ENCODE measurements at places on chromosomes 13 and 19. TPM values are rescaled to one million over a fixed set of nuclear protein-coding genes. Genes with fewer than 3 reads are reported as not detected.

Gene ZNF665
- total RNA-seq, result 11.0 TPM

Gene ACP5
- total RNA-seq, result 34.9 TPM

Gene ZNF575
- 2.4 TPM for total RNA-seq

Gene PRR12
- 47.1 TPM for total RNA-seq

Gene ZNF776
- 23.8 TPM for total RNA-seq

Gene URAD
- not detected for total RNA-seq

Gene ZNF667
- 2.5 TPM for total RNA-seq

Gene TMEM255B
- 0.26 TPM for total RNA-seq

Gene C19orf38
- 1.7 TPM for total RNA-seq

Gene CGB1
- total RNA-seq, result not detected

Gene KLK10
- 85.3 TPM for total RNA-seq

Gene PSG2
- total RNA-seq, result 0.51 TPM

Gene SIGLEC14
- 0.36 TPM for total RNA-seq

Gene PCDH8
- not detected for total RNA-seq

Gene ZGLP1
- total RNA-seq, result 7.2 TPM

- DNase-seq, result no peak
Observed at GRCh38 chr13:20369886-20370361, 137.8 kb upstream of the GJB6 start.

DNA sequence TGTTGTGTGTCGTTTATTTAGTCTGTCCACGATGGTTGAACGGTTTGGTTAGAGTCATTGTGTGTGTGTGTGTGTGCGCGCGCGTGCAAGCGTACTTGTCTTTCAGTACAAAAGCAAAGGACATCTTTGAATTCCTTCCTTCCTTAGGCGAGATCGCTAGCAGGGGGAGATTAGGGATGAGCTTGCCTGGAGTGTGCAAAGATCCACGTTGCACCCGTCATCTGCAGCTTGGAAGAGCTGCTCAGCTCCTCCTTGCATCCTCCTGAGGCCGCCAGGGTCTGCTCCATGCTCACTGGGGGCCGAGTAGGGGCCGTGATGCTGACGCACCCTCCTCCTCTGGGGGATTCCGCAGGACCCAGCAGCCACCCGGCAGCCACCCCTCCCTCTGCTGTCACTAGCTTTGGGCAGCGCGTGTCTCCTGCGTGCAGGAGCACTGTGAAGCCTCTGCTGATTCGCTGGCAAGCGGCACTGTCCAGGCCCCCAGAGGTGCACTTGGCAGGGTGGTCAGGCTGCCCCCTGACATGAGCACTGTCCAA lies 137.3 kb downstream of the KDM4B start:
- DNase-seq, result no peak

DNA sequence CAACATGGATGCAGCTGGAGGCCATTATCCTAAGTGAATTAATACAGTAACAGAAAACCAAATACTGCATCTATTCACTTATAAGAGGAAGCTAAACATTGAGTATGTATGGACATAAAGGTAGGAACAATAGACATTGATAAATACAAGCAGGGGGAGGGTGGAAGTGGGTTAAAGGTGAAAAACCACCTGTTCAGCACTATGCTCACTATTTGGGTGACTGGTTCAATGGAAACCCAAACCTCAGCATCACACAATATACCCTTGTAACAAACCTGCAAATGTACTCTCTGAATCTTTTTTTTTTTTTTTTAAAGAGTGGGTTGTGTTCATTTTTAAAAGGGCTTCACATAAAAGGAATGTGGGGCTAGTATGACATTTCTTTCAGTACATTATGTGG lies 26.9 kb upstream of the CPB2 start:
- DNase-seq, result no peak

DNA sequence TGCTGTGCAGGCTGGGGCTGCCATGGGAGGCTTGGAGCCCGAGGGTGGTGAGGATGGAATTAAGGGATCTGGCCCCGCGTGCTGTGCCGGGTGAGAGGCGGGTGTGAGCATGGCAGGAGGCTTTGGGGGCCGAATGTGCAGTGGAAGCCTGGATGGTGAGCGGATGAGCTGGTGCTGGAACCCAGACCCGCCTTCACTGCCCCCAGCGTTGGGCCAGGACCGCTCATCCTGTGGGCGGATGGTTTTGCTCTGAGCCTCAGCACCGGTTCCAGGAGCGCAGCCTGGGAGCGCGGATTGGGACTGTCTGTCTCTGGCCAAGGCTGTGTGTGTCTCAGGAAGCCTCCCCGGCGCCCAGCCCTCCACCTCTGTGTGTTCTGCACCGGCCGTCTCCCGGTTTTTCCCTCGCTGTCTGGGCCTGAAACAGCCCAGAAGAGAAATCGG lies 16.7 kb downstream of the KDM4B start:
- DNase-seq, result no peak

GRCh38 chr19:54462655-54463530 lies 685 bp downstream of the LENG9 start:
- DNase-seq, result peak; percentile 88

- no peak for DNase-seq
Observed at GRCh38 chr13:43061496-43062280, 38.3 kb downstream of the DNAJC15 start.

- no peak for DNase-seq
Observed at GRCh38 chr19:11410682-11411081, 8.4 kb downstream of the RGL3 start.

DNA sequence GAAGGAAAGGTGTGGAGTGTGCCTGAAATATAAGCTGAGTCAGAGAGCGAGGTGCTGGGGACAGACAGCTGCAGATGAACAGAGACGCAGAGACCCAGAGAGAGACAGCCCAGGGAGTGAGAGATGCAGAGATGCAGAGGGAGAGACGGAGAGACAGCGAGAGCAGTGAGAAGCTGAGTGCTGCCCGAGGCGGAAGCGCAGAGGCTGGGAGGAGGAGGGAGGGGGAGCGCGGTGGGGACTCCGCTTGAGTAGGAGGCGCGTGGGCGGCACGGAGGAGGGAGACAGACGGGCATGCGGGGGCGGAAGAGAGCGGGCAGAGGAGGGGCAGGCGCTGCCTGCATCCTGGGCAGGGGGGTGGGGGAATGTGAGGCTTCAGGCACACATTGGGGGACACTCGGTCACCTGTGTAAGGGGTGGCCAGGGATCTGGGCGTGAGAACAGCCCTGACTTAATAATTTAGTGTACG lies 25.7 kb downstream of the SLC8A2 start:
- DNase-seq, result no peak

DNA sequence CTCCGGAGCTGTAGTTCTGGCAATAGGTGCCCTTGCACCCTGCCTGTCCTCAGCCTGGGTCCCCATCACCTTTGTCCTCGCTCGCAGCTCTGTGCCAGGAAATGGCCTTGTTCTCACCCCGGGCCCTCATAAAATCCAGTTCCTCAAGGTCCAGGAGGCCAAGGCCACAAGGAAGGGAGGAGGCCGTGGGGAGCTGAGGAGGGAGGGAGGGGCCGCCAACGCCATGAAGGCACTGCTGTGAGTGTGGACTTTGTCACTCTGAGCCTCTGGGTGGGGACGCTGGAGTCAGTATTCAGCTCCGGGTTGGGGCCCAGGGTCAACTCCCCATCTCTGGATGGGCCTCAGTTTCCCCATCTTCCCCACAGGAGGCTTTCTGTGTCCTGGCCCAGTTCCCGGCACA lies 9.2 kb upstream of the GNA11 start:
- DNase-seq, result no peak

- no peak for DNase-seq
Observed at GRCh38 chr19:8320564-8321066, 560 bp downstream of the NDUFA7 start.

DNA sequence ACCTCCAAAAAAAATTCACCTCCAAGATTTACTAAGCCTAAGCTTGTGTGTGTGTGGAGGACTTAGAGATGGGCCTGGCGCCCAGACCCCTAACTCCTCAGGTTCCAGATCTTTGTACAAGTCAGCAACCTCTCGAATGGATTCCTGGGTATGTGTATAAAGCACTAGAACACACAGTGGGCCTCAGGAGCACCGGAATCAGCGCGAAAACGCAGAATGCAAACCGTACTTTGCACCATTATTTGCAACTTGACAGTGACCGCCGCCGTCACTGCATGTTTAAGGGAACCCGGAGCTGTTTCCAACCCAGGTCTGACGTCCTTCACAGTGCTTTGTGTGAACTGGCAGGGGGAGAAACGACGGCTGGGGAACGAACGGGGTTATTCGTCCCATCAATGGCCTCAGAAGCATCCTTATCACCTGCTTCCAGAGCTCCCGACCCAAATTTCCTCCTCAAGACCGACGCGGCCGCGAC lies 688 bp downstream of the ZNF606 start:
- no peak for DNase-seq

DNA sequence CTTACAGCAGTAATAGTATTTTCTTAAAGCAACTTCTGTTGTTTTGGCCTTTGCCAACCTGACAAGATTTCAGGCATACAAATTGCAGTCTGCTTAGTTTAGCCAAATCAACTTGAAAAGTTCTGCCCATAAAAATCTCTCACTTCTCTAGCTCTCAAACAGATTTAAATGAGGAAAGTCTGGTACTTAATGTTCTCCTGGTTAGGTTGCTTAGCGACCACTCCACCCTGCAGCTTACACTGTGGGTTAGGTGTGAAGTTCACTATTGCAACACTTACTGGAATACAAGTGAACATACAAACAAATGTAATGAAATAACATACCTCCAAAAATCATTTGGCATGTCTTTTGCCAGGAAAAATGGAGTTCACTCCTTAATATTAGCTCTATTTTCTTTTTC lies 178.7 kb upstream of the PCDH9 start:
- DNase-seq, result no peak

- DNase-seq, result no peak
Observed at GRCh38 chr19:19061506-19061905, 2.3 kb upstream of the SLC25A42 start.

GRCh38 chr13:83929157-83929556 lies 46.9 kb upstream of the SLITRK1 start:
- no peak for DNase-seq

GRCh38 chr13:78779608-78780007 lies 120.7 kb upstream of the OBI1 start:
- DNase-seq, result no peak

DNA sequence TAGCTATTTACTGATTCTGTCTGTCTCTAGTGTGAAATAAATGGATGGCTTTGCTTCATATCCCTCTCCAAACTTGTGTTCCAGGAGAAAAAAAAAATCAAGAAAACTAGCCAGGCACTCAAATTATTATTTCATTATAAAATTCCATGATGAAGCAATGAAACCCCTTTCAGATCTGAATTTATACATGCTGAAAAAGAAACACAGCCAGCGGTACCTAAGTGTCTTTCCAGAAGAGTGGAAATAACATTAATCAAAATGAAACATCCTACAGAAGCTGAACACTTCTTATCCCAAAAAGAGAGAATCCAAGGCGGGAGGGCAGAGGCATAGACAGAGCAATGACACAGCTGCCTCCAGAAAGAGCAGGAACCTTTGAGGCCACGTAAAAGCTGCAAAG lies 15.9 kb downstream of the ENOX1 start:
- no peak for DNase-seq

GRCh38 chr13:52665325-52665724 lies 12.7 kb downstream of the SUGT1 start:
- DNase-seq, result no peak

DNA sequence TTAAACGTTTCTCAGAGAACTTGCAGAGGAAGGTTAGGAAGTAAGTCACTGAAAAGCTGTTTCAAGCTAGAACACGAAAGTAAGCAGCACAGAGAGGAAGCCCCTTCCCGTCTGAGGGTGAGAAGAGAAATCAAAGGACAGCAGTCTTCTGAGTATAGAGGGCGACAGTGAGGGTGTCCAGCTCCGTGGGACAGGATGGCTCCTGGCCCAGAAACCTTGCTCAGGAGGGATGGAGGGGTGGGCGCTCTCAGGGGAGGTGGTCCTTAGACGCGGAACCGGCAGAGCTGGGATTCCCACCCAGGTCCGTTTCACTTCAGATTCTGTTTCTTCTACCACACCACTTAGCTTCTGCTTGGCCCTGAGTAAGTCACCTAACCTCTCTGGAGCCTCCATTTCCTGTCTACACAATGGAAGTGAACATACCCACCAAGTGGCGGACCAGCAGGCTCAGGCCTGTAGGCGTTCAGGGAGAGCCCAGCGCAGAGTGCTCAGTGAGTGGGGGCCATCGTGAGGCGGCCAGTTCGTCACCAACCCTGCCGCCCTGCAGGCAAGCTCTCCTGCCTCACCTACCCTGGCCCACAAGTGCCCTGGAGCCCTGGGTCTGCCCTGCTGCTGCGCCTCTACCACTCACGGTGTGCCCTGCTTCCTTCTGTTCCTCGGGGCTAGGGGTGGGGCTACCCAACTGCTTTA lies 5.5 kb upstream of the RSPH6A start:
- DNase-seq, result no peak

GRCh38 chr13:77691871-77692270 lies 5.6 kb upstream of the SLAIN1 start:
- no peak for DNase-seq

GRCh38 chr19:8079988-8080387 lies 27.4 kb downstream of the CCL25 start:
- no peak for DNase-seq

- no peak for DNase-seq
Observed at GRCh38 chr13:92896842-92897241, 329.8 kb upstream of the GPC6 start.

DNA sequence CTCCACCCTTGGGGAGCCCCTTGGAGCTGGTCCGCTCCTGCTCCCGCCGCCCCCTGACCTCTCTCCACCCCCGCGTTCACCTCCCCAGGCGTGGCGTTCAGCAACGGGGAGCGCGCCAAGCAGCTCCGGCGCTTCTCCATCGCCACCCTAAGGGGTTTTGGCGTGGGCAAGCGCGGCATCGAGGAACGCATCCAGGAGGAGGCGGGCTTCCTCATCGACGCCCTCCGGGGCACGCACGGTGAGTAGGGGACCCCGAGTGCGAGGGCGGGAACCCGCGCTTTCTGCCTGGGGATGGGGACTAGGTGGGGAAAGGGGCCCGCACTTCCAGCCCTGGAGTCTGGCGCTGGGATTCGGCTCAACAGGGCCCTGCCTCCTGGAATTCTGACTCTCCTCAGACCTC lies 1.7 kb downstream of the CYP2A13 start:
- no peak for DNase-seq

DNA sequence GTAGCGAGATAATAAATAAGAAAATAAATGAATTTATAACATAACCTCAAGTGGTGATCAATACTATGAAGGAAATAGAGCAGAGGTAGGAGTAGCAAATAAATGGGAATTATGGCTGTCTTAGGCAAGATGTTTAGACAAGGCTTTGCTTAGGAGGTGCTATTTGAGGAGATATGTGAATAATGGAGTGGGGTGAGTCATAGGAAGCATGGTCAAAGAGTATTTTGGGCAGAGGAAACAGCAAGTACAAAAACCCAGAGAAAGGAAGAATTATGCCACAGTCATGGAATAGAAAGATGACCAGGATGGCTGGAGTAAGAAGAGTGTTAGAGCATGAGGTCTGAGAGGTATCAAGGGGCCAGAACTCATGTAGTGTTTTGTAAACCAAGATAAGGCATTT lies 33.6 kb upstream of the LPAR6 start:
- no peak for DNase-seq

GRCh38 chr13:46195016-46195415 lies 13.0 kb upstream of the LCP1 start:
- DNase-seq, result no peak

DNA sequence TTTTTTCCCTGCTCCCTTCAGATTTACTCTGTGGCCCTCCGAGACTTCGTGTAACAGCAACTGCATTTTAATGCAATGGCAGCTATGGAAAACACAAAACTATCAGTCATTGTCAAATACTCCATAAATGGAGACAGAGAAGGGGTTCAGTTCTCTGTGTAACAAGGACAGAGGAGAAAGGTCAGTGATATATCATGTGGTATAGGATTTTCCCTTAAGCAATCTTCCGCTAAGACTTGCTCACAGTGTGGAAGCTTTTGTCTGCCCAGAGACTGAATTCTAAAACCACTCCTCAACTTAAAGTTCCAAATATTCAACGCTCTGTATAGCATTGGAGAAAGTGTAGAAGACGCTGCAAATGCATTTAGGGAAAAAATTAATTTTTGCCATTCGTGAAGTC lies 111.3 kb upstream of the EDNRB start:
- DNase-seq, result no peak

Data from suprapubic skin (tissue), 4 donors.